ENCODE measurements at places on chromosomes 13 and 19.

DNA sequence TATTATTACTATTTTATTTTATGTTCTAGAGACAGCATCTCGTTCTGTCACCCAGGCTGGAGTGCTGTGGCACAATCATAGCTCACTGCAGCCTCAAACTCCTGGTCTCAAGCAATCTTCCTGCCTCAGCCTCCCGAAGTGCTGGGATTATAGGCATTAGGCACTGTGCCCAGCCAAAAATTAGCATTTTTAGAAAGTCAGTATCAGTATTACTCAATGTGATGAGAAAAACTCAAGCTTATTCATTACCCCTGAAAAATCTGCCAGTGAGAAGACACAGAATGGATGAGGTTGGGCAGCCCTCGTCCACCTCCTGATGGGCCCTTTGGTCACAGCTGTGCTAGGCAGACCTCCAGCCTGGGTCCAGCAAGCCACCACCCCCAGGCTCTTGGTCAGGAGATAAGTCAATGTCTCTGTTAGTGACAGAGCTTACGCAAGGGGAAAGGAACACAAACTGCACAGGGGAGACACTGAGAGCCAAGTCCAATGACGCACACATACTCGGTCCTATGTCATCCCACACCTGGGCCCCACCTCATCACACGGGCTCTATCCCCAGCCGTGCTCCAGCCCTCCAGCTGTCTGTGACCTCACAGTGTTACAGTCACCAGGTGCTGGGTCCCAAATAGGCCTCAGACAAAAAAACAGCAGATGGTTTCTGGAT lies 19.8 kb downstream of the PEPD start:
- no peak for DNase-seq

DNA sequence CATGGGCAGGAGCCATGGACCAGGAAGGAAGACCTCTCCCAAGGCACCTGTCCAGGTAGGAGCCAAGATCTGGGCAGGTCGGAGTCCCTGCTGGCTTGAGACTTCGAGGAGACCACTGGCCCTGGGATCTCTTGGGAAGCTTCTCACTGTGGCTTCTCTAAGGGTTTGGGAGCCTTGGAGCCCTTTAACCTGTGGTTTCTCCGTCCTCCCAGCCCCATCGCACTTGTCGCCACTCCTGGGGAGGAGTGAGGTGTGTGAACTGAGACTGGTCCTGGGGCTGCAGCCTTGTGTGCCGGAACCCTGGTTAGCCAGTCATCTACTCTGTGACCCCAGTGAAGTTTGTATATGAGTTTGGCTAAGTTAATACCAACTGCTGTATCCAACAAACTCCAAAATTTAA lies 8.2 kb downstream of the ZNF805 start:
- no peak for DNase-seq

- peak; percentile 78 for DNase-seq
These were observed at the start of gene ZNF780B for GRCh38 chr19:40055832-40056504. TSS of gene ZNF780B (minus strand) at chr19:40056231. CDS start at chr19:40050332, 5,899 bp downstream.

DNA sequence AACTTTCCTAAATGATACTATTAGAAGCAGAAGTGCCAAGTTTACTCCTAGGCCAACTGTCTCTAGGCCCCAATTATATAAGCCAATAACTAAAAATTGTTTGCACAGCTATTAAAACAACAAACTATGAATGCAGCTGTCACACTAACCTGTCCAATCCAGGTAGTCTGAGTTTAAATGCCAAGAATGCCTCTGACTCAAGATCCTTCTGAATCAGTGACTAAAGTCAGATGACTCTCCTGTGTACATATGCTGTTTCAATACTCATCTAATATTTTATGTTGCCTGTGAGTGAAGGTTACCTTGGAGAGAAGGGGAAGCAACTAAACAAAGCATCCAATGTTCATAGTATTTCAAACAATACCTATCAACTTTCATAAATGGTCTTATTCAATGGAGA lies 257.0 kb downstream of the ENOX1 start:
- no peak for DNase-seq

GRCh38 chr19:45484273-45484945 lies 12.4 kb downstream of the RTN2 start:
- no peak for DNase-seq
